ENCODE measurements at places on chromosomes 7 and 10.
A peak's percentile ranks its signal among the peaks of the same experiment; 100 is the strongest.

GRCh38 chr7:32586291-32587221 is 91.3 kb downstream of the AVL9 start:
- no peak for DNase-seq

DNA sequence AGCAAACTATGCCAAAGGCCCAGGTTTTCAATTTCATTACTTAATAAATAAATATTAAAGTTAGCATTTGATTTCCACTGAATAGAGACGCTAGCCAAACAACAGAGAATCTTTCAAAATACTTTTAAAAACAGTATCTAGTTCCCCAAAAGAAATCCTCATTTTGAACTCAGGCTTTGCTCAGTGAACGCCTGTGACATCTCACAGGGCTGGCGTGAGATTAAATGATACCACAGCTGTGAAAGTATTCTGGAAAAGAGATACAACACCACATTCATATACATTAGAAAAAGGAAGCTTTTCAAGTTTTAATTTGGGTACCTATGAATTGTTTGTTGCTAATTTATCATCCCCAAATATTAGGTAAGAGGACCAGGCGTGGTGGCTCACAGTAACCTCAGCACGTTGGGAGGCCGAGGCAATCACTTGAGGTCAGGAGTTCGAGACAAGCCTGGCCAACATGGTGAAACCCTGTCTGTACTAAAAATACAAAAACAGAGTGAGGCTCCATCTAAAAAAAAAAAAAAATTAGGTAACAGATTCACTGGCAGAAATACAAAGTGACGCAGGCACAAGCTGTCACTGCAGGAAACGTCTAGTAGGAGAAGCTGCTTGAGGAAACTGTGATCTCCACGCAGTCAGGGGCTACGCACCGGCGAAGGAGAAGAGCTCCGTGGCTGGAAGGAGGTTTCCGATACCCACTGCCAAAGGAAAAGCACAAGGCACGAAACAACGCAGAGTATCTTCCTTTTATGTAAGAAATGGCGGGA is 50.0 kb downstream of the AMZ1 start:
- no peak for DNase-seq

DNA sequence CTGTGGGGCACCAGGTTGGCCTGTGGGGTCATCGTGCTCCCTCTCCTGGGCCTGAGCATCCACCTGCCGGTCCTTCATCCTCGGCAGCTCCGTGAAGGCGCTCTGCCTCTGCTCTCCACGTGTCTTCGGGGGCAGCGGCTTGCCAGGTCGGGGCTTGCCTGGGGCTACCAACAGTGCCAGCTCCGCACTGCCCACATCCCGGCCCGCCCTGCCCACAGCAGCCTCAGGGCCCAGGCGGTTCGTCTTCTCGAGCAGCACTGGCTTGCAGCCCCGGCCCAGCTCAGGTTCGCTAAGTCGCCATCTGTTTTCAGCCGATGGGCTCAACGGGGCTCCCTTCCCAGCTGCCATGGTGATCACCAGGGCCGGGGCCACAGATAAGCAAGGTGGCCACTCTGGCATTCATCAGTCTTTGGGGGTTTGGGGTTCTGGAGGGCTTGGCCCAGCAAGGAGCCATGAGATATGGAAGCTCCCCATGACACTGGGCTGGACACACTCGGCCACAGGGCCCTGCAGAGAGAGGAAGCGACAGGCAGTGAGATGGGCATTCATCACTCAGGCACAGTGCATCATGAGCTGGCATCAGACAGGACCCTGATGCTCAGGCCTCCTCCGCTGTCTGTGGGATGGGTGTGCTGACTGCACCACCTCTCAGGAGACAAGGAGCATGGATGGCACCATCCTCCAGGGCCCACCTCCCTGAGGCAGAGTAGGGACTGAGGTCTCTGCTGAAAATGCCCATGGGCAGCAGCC is 15.5 kb downstream of the ZNF488 start:
- no peak for DNase-seq

DNA sequence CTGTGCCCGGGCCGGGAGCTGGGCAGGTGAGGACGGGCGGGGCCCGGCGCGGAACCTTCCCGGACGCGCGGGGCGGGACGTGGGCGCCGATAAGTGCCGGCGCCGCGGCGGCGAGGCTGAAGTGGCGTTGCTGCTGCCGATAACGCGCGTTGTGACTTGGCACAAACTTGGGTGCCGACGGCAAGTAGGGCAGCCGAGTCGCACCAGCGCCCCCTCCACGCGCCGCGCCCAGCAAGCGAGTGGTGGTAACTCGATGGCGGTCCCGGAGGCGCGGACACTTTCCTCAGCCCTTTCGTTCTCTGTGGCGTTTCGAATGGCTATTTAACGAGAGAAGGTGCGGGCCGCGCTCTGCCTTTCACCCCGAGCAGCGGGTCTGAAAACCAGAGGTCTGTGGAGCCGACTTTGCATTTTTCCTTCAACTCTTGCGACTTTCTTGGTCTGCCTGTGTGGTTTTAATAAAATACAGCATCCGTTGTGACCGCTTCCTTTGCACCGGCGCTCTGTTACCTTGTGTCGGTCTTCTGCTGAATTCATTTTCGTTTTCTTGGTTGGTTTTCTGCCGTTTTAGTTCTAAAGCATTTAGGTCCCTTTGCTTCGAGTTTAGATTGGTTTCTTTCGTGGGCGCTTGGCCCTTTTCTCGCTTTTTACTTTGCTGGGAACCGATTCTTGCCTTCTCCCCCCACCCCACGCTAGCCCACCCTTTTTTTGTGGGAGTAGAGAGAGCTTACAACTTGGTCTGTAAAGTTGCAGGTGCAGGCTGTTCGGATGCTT is 701 bp downstream of the STK17A start:
- DNase-seq: peak; percentile 16

DNA sequence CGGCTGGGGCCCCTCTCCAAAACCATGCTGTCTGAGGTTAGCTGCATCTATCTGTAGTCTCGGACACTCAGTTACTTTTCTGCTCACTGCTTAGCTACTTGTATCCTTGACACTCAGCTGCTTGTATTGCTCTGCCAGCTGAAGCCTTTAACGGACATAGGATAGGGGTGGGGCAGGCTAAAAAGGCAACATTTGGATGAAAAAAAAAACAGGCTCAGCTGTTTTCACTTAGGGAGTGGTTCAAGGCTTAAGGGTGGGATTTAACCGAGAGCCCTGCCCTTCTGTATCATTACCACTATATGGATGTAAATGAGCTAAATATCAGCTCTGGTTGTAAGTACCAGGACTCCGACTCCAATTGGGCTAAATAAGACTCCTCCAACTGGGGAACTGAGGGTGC is 28.6 kb downstream of the LSMEM1 start:
- DNase-seq: no peak
